ENCODE measurements at places on chromosomes 7 and 10. TPM values are rescaled to one million over a fixed set of nuclear protein-coding genes. Genes with fewer than 3 reads are reported as not detected.

GRCh38 chr10:16909961-16910792, 93.0 kb upstream of the RSU1 start:
- no peak for DNase-seq

DNA sequence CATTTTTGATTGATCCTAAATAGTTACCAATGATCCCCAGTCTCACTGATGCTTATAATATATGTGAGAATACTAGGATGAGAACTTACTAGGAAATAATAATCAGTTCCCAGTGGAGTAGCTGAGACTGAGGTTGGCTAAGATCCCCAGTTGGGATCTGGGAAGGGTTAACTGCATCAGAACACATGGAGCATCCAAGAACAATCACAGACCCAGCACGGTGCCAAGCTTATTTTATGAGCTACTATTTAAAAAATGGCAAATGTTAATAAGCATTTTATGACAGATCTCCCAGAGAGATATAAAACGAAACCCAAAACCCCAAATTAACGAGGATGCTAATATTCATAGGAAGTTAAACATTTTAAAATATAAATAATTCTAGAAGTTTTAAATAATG, 379.5 kb downstream of the THSD7A start:
- DNase-seq: no peak

- no peak for DNase-seq
Observed at GRCh38 chr7:7922684-7923385, 45.8 kb upstream of the GLCCI1 start.

DNA sequence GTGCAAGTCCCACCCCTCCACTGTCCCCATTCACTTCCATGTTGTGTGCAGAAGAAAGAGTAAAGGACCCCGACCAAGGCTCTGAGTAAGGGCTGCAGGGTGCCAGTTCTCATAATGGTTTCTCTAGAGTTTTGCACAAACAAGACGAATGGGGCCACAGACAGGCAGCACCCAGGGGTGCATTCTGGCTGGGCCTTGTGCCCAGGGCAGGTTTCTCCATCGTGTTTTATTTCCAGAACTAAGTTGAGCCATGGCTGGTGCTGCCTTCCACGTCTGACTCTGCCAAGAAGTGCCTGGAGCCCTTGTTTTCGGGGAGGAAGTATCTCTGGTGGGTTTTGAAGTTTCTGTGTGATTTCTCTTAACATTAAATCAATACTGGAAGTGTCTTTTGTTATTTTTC, 95.0 kb upstream of the SDK1 start:
- no peak for DNase-seq

DNA sequence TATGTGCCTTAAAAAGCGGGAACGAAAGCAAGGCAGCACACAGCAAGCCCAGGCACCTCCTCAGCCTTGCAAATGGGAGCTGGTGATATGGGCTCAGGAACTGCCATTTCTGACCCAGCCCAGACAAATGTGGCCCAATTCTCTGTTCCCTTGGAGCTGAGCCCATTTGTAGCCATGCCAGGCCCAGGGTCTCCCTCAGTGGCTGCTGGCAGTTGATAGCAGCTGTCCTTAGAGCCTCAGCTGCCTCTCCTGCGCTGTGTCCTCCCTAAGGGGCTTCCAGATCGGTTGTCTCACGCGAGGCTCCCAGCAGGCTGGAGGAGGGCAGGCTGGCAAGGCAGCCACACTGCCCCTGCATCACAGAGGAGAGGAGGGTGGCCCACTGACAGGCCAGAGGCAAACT, 275.8 kb downstream of the KCNMA1 start:
- no peak for DNase-seq

DNA sequence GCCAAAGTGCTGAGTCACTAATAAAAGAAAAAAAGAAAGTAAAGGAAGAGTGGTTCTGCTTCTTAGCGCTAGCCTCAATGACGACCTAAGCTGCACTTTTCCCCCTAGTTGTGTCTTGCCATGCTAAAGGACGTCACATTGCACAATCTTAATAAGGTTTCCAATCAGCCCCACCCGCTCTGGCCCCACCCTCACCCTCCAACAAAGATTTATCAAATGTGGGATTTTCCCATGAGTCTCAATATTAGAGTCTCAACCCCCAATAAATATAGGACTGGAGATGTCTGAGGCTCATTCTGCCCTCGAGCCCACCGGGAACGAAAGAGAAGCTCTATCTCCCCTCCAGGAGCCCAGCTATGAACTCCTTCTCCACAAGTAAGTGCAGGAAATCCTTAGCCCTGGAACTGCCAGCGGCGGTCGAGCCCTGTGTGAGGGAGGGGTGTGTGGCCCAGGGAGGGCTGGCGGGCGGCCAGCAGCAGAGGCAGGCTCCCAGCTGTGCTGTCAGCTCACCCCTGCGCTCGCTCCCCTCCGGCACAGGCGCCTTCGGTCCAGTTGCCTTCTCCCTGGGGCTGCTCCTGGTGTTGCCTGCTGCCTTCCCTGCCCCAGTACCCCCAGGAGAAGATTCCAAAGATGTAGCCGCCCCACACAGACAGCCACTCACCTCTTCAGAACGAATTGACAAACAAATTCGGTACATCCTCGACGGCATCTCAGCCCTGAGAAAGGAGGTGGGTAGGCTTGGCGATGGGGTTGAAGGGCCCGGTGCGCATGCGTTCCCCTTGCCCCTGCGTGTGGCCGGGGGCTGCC, at the start of gene IL6:
Gene IL6, plus strand, starts transcription at position 294 of the 807 bp plus-strand sequence. Its CDS starts 63 bp downstream, at position 357.
- peak; percentile 64 for DNase-seq

GRCh38 chr10:1109795-1110673, 53.8 kb downstream of the WDR37 start:
- DNase-seq: peak; percentile 44

GRCh38 chr7:36300696-36301350, 88.8 kb upstream of the ANLN start:
- DNase-seq: no peak

DNA sequence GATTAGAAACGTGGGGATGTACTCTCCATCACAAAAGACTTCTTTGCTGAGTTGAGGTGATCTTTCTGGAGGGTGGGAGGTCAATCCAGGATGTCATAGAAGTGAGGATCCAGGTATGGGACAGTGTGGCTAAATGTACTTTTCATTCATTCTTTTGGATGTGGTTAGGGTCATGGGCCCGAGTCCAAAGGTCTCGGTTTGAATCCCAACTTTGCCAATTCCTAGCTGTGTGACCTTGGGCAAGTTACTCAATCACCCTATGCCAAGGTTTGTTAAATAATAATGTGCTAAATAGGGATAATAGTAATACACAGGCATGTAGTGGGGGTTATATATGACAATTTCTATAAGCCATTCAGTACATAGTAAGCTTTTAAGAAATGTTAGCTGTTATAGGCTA, 91.4 kb downstream of the SAMD9 start:
- DNase-seq: no peak

Gene SORCS3
- 0.17 TPM for total RNA-seq

- no peak for DNase-seq
Observed at GRCh38 chr10:100654782-100655325, 90.5 kb upstream of the PAX2 start.

DNA sequence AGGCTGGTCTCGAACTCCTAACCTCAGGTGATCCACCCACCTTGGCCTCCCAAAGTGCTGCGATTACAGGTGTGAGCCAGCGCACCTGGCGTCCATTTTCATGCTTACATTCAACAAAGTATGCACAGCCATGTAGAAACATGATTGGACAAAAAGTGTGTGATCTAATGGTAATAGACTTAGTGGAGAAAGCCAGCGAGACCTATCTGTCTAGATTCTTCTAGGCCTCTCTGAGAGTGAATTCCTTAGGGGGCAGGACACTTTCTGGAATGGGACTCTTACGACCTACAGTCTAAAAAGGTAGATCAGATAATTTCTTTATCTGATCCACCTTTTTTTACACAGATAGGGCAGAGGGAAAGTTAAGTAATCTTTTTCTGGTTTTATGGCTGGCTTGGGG, 46.3 kb upstream of the SDK1 start:
- no peak for DNase-seq

- DNase-seq: no peak
Observed at GRCh38 chr7:88432301-88432700, 125.6 kb upstream of the STEAP4 start.

GRCh38 chr7:155962191-155962967, 150.1 kb upstream of the SHH start:
- no peak for DNase-seq

Gene LMOD2
- not detected for total RNA-seq

- DNase-seq: no peak
Observed at GRCh38 chr7:142308326-142308725, 50.5 kb upstream of the PRSS58 start.

Gene SLC26A3
- 856 TPM for total RNA-seq

DNA sequence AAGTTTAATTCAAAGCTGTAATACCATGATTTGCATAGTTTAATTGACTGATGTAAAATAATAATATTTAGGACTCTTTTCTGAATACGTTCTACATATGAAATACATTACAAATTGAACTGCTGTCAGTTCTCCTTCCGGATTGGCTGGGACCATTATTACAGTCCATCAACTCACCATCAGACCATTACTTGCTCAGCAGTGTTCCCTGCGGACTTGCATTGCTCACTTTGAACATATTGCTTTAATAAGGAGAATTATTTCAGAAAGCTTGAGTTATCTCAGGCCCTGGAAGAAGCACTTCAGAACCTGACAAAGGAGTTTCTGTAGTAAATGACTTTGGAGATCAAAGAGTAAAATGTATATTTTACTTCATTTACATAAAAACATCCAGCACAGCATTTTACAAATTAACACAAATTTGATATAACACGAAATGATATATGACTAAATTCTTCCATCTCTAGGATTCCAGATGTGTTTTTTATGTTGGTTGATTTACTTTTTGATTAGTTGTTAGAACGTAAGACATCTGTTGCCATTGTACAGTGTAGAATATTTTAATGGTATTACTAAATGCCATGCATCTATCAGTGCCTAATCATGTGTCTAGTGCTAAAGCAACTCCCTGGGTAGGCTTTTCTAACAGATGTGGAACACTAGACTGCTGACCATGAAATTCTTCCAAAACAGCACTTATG, 418.5 kb upstream of the SEMA3A start:
- no peak for DNase-seq

- no peak for DNase-seq
Observed at GRCh38 chr10:79061441-79062315, 7.1 kb upstream of the ZMIZ1 start.

- DNase-seq: no peak
Observed at GRCh38 chr10:15448598-15448997, 77.5 kb upstream of the FAM171A1 start.

DNA sequence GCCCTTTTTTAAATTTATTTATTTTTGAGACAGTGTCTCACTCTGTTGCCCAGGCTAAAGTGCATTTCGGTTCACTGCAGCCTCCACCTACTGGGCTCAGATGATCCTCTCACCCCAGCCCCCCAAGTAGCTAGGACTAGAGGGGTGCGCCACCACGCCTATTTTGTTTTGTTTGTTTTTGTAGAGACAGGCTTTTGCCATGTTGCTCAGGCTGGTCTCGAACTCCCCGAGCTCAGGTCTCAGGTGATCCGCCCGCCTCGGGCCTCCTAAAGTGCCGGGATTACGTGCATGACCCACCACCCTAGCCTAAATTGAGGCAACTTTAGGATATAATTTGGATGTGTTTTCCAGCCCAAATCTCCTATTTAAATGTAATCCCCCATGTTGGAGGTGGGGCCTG, 805 bp downstream of the ZNF736 start:
- DNase-seq: no peak

Gene MKX
- total RNA-seq: 5.2 TPM

Gene GPNMB
- 72.4 TPM for total RNA-seq

- no peak for DNase-seq
Observed at GRCh38 chr10:124601016-124601415, 139.4 kb downstream of the LHPP start.

DNA sequence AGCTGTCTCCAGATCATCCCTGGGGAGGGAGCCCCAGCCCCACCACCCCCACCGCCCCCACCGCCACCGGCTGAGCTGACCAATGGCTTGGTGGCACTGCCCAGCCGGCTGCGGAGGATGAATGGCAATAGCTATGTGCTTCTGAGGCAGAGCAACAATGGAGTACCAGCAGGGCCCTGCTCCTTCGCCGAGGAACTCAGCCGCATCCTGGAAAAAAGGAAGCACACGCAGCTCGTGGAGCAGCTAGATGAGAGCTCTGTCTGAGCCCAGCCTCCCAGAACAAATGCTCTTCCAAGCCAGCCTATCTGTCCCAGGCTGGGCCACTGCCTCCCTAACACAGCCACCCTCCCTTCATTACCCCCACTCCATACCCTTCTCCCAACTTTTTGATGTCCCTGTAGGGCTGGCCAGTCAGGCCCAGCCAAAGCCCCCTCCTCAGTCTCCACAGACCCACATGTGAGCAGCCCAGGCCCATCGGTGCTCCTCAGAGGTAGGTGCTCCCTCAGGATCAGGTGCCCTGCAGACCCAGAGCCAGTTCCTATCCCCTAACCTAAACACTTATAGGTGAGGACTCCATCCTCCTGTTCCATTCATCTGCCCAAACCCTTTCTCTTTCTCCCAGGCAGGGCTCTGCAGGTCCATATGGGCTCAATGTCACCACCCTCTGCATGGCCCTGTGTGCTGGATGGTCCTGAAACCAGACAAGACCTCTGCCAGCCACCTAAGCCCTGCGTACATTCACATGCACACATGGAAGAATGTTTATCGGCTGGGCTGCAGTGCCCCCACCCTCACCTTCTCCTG, 3.2 kb downstream of the MRPL43 start:
- no peak for DNase-seq

Gene GTF2IRD1
- 28.9 TPM for total RNA-seq

- DNase-seq: peak; percentile 86
Observed at GRCh38 chr10:73940634-73941221, 29.8 kb downstream of the PLAU start.

- peak; percentile 89 for DNase-seq
Observed at GRCh38 chr10:78407009-78407711, 373.5 kb downstream of the RPS24 start.

Gene BLOC1S2
- 25.5 TPM for total RNA-seq

Gene C10orf95
- 0.46 TPM for total RNA-seq

Gene WAC
- 119 TPM for total RNA-seq

DNA sequence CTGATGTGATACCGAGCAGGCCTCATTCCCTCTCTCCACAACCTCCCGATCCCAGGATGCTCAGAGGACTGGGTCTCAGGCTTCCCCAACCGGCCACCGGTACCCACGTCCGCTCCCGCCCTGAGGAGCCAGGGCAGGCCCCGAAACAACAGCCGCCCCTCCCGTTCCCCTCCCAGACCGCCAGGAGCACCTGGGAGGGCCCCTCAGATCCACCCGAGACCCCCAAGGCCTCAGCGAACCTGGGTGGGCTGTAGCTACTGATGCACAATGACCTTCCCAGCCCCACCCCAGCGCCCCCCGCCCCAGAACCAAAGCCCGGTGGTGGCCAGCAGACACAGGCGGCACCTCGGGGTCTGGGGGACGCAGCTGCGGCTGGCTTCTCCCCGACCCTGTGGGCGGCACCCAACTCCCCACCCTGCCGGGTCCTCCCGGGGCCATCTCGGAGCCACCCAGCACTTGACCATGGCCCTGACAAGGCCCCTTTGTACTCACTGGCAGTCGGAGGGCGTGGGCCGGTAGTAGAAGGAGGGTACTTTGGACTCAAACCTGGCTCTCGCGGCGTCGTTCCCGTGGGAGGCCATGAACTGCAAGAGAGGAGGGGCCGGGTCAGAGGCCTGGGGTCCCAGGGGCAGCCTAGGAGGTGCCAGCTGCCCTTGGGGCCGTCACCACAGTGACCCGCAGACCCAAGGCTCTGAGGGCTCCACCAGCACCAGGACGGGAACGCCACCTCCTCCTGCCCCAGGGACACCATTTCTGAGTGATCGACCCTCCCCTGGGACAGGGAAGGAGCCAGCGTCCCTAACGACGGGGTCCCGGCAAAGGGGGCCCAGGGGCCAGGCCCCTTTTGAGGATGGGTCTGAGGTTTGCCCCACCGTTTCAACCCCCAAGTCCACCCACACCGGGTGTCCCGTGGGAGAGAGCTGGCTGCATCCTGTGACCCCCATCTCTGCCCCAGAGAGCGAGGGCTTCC, 28.1 kb downstream of the ADAP1 start:
- DNase-seq: no peak

- DNase-seq: no peak
Observed at GRCh38 chr7:44733708-44734481, 14.8 kb upstream of the ZMIZ2 start.

Measured in mucosa of gallbladder (tissue), 1 donor.